ENCODE measurements at places on chromosomes 2 and 18.

- no peak for DNase-seq
These were observed 74.7 kb upstream of the MAP4K3 start for GRCh38 chr2:39511605-39512433.

DNA sequence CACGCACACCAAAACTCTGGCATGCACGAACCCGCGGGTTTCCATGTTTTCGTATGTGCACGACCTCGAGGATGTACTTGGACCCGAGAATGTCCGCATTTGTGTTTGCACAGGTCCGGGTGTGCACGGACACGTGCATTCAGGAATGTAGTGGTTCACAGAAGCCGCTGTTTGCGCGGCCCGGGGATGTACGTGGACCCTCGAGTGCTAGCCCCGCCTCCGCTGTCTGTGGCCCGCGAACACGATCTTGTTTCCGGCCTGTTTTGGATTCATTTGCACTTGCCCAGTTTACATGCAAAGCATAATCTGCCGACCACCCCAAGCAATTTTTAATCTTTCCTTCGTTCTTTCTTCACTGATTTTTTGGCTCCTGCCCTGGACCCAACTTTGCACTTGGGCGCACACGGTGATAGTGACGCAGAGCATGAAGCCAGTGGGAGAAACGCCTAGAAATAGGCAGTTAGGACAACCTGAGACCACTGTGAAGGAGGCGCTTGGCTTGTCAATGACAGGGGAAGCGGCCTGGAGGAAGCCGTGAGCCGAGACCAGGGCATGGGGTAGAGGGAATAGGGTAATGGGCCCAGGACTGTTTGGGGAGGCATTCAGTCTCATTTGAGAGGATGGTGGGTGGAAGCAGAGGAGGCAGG is 45.4 kb upstream of the PTMA start:
- no peak for DNase-seq

GRCh38 chr2:169776252-169776761 is 22.4 kb upstream of the SSB start:
- DNase-seq = no peak

DNA sequence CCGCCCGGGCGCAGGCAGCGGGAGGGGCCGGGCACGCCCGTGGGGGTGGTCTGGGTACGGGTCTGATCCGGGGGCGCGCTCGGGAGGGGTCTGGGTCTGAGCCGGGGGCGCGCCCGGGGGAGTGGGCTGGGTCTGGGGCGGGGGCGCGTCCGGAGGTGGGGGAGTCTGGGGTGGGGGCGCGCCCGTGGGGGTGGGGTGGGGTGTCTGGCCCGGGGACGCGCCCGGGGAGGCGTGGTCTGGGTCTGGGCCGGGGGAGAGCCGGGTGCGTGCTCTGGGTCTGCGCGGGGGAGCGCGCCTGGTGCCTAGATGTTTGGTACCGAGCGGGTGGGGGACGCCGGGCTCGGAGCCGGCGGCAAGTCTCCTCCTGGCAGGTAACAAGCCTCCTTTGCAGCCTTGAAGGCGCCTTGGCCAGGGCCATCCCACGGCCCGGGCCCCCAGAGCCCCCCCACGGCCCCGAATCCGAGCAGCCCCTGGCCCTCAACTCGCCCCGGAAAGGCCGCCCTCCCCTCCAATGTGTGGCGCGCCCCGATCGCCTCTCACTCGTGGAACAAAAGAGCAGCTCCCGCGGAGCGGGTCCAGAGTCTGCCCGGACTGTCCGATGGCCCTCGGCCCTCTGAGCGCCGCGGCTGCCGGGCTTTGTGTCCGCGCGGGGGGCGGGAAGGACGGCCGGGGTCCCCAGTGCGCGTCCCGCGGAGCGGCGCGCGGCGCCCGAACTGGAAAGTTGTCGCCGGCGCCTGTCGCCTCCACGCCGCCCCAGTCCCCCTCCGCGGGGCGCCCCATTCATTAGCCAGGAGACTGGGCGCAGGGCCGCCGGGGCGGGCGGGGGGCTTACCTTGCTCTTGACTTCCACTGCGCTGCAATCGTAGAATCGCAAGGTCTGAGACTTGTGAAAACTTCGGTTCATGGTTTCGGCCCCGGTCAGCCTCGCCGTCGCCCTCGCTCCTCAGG is 595 bp downstream of the PARD6G start:
- no peak for DNase-seq

DNA sequence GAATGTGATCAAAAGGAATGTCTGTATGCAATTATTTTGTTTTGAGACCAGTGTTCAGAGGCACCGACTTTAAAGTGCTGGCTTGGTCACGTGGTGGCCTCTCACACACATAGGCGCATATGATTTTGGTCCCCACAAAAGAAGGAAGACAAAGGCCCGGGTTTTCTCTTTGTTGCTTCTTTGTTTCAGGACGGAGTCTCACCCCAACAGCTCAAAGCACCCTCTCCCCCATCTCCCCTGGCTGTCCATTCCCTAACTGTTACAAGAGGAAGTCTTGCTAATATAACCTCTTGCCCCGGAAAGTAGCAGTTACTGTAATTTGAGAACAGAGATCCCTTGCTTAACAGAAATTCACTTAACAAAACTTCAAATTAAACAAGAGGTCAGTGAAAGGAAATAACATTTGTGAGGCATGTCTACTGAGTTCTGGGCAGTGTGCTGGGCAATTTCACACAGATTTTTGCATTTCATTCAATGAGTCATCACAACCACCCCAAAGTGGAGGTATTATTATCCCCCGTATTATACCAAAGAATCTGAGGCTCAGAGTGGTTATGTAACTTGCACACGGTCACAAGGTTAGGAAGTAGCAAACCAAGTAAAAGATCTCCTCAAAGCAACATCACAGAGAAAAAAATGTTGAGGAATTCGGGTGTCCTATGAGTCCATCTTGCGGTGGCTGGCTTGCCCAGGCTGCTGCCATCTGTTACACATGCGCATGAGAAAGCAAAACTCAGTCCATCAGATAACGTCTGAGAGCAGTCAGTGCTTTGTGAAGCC is 75.8 kb downstream of the SDC1 start:
- DNase-seq = no peak

- no peak for DNase-seq
These were observed 851.1 kb downstream of the SLC4A3 start for GRCh38 chr2:220478305-220479058.

GRCh38 chr2:20632446-20632990 is 18.4 kb downstream of the HS1BP3 start:
- no peak for DNase-seq

- DNase-seq = no peak
These were observed 62.0 kb downstream of the GYPC start for GRCh38 chr2:126717928-126718327.

- DNase-seq = no peak
These were observed 46.2 kb downstream of the TWSG1 start for GRCh38 chr18:9380621-9381395.

- no peak for DNase-seq
These were observed 100.7 kb upstream of the STK39 start for GRCh38 chr2:168348076-168348475.

DNA sequence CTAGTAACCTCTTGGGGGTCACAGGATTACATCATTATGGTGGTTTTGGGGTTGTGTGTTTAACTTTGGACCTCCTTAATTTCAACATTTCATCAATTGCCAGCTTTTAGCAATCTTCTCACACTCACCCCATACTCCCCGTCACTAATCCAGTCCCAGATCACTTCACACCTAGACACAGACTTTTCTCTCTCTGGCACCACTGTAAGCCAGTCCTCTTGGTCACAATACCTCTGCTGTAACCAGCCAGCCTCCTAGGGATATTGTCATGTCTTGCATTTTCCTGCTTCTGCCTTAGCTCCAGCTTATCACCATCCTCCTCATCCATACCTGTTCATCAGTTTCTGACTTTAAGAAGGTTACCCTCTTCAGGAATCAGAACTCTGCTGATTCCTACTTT is 1.6 kb upstream of the STK17B start:
- no peak for DNase-seq
